ENCODE measurements at places on chromosomes 13 and 19.

DNA sequence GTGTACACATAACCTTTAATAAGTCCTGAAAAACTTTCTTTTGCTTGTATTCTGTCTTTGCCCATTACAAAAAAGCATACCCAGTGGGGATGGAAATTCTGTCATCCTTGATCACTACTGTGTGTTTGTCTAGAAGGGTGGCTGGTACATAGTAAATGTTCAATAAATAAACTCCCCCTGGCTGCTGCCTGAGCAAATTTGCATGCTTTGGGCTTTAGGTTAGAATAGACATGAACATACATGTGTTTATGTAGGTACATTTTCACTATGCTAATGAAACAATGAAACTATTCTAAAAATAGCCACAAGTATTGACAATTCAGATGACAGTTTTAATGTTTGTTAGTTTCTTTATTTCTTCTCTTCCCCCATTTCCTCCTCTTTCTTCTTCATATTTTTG lies 36.1 kb downstream of the TNFSF13B start:
- no peak for DNase-seq

DNA sequence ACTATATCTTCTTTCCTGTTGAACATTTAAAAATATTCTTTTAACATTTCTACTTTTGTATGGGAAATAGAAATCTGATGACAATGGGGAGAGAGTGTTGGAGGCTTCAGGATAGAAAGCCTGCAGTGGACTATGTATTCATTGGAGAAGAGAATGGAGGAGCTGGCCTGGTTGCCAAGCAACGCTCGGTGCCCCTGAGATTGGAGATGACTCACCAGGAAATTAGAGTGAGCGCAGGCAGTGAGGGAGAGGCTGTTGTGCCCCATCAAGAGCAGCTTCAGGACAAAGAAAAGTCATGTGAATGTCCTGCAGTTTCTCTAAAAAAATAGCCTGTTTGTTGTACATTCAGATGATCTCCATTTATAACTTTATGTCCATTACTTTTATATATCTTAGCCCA lies 48.7 kb upstream of the ZNF835 start:
- no peak for DNase-seq

- no peak for DNase-seq
These were observed 652.5 kb downstream of the SLITRK1 start for GRCh38 chr13:83229574-83230305.

DNA sequence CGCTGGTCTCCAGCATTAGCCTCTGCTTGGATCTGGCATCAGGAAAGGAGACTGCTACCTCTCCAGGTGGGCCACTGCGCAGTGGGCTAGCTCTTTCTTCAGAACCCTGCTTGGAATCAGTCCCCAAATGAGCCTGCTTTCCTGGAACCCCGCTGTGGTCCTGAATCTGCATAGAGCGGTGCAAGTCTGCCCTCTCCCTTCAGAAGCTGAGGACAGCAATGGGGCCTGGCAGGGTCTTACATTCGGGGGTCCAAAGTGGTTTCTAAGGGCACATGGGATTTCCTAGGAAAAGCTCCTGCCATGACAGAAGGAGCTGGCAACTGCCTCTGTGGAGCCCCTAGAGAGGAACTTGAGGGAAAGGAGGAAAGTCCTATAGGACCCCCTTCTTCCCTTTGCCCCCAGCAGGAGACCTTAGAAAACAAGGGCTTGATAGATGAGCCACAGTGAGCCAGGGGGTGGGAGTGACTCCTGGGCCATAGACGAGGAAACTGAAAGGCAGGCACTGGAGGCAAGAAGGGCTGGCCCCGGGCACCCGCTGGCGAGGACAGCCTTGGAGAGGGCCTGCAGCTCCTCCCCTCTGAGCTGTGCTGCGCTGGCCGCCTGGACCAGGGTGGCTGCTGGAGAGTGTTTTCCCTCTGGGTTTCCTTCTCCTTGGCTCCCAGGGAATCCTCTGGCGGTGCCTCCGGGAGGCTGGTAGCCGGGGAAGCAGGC lies 1.4 kb upstream of the VSTM2B start:
- no peak for DNase-seq

DNA sequence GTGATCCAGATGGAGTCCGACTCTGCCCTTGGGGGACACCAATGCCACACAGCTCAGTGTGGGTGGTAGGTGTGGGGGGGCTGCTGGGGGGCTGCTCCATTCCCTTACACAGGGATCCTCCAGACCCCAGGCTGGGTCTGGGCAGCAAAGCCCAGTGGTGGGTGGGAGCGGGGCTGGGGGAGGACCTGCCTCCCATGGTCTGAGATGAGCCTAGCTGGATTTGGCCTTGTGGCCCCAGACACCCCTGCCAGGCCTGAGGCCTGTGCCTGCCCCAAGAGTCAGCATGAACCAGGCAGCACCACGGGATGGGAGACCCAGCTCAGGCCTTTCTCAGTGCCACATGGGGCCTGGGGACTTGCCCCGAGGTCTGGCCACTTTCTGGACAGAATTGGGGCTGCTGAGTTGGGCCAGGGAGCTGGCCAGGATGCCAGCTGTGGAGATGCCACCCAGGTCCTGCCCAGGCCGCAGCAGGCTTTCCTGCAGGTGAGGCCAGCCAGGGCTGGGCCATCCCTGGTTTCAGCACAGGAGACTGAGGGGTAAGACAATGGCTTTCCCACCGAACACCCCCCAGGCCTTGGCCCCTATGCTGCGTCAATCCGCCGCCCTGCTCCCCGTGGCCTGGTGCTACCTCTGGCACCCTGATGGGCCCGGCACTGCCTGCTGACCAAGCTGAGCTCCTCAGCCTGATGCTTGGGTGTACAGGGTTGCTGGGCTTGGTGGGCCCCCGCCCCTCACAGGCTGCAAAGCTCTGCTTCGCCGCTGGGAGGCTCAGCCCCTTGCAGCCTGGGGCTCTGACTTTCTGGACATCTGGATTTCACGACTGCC lies 24.2 kb downstream of the CEBPG start:
- no peak for DNase-seq

DNA sequence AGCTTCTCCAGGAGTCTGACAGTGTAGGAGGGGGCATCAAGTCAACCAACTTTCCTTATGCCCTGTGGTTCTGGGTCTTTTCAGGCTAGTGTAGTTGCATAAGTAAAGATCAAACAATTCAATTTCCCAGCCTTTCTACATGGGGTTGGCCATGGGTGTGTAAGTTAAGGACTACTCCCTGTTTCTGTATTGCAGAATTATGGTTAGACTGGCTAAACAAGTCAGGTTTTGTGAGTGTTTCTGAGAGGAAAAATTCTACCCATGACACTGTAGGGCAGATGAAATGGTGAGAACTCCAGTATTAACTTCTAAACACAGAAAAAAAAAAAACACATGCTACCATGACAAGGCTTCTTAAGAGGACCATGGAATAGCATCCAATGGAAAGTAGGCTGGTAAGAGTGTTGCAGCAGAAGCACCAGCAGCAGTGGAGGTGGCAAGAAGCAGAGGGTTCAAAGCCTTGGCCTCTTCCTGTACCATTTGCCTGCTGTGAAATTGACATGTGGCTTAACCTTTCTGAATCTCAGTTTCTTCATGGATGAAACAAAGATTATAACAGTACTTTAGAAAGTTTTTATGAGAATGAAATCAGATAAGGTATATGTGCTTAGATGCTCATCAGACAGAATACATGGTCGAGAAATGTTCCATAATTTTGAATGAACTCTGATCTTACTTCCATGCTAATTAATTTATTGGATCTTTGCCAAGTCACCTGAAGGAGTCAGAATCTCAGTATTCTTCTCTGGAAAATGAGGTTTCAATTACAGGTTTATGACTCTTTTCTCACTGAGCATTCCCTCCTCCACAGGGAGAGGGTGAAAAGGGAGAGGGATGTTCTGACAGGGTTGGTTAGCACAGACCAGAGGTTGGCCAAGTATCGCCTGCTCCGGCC lies 11.4 kb upstream of the SCEL start:
- DNase-seq, result no peak

GRCh38 chr19:32201211-32201610 lies 144.2 kb upstream of the ZNF507 start:
- DNase-seq, result no peak

GRCh38 chr13:33274264-33274663 lies 11.3 kb downstream of the STARD13 start:
- no peak for DNase-seq

DNA sequence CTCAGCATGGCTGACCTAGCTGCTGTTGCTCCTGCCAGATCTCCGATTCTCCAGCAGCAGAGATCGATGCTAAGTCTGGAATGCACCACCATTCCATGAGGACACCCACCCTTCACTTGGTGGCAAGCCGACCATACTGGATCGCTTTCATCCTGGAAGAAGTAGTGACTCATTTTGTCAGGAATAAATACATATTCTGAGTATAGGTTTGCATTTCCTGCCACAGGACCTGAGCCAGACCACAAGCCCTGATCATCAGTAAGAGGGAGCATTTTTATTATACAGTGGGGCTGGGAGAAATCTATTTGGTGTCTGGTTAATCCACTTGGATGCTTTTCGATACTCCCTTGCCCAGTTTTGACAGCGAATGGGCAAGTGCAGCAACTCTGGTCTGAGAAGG lies 10.9 kb upstream of the KCTD15 start:
- DNase-seq, result no peak

- DNase-seq, result no peak
These were observed 603 bp downstream of the ZC3H13 start for GRCh38 chr13:46051968-46052318.

DNA sequence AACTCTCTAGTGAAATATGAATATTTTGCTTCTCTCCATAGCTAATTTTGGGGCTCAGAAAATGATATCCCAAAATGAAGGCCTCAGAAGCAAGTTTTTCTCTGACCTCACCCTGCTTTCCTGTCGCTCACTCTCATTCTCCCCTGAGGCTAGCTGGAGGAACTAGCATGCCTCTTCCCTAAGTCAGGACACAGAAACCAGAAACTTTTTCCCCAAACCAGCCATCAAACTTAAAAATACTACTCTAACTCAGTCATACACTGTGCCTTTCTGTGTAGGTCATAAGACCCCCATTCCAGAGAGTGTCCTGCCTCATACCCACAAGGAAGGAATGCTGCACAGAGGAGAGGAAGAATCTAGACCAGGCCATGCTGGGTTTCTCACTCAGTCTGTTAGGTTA lies 329.6 kb downstream of the PCDH20 start:
- DNase-seq, result no peak

GRCh38 chr19:9709305-9709704 lies 34.4 kb upstream of the ZNF562 start:
- DNase-seq, result no peak

- no peak for DNase-seq
These were observed 89.2 kb downstream of the MZT1 start for GRCh38 chr13:72638059-72638815.

DNA sequence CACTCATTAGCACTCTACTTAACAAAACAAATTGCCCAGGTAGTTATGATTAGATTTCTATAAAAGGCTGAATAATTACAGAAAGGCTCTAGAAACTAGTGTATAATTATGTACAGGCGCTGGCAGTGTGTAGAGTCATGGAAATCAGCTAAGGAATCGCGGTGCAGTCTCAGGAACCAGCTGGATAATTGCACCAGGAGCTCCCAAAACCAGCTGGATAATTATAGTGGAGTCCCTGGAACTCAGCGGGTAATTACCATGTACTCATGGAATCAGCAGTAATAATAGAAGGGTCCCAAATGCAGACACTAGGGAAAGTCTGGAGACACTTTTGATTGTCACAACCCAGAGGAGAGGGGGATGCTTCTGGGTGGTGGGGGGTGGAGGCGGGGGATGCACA lies 23.2 kb upstream of the TTYH1 start:
- DNase-seq, result no peak

GRCh38 chr13:41199526-41199925 lies 5.2 kb upstream of the KBTBD7 start:
- no peak for DNase-seq

- DNase-seq, result no peak
These were observed 10.6 kb upstream of the CEACAM21 start for GRCh38 chr19:41565379-41565720.

GRCh38 chr13:98385606-98386005 lies 191.3 kb downstream of the STK24 start:
- no peak for DNase-seq

DNA sequence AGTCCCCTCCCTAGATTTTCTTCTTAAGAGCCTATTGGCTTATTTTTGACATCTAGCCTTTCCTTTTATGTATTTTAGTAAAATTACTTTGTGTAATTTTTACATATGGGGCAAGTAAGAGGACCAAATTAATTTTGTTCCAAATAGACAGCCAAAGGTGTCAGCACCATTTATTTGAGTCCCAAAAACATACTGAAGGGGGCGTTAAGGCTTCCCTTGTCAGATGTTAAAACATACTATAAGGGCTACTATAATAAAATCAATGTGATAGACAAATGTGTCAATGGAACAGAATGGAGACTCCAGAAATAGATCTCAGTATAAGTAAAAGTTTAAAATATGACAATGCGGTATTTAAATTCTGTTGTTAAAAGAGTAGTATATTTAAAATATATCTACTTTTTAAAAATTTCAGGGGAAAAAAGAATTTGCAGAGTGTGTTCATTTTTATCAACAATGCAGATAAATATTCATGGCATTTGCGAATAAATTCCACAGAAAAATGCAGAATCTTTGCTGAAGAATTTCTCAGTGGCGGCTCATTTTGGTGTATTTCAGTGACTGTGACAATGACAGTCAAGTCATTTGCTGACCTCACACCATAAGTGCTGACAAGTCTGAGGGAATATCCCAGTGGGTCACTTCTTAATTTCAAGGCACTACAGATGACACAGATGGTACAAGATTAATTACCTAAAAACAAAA lies 133.7 kb downstream of the MTUS2 start:
- DNase-seq, result no peak

GRCh38 chr19:44752816-44753625 lies 4.5 kb downstream of the BCL3 start:
- DNase-seq, result peak; percentile 87

DNA sequence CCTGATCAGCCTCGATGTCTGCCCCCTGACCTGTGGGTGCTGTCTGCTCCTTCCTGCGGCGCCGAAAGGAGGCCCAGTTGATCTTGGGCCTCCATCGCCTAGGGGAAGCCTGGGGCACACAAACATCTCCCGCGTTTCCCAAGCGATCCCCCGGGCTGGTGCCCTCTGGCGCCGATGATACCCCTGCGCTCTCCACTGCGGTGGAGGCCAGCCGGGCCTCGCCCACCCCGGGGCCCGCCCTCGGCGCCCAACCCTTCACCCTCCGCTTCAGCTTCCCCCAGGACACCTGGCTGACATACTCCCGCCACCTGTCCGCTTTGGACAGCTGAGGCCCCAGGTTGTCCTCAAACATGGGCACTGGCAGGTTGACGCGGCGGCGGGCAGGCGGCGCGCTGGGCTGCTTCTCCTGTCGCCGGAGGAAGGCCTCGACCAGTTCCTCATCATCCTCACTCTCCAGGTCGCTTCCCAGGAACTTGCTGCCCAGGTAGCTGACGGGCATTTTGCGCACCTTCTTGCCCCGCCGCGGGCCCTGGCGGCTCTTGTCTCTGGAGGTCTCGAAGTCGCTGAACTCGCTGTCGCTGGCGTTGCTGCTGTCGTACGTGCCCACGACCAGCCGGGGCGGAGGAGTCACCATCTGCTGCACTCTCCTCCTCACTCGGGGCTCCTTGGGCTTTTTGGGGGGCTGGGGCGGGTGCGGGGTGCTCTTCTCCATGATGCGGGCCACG lies 1.3 kb downstream of the CCDC8 start:
- no peak for DNase-seq

Data from RCC 7860 (cell line).